Activated naive CD4-positive, alpha-beta T cell treated with anti-CD3 and anti-CD28 coated beads for 36 hours (primary cell): ENCODE measurements at places on chromosomes 11 and 22.

DNA sequence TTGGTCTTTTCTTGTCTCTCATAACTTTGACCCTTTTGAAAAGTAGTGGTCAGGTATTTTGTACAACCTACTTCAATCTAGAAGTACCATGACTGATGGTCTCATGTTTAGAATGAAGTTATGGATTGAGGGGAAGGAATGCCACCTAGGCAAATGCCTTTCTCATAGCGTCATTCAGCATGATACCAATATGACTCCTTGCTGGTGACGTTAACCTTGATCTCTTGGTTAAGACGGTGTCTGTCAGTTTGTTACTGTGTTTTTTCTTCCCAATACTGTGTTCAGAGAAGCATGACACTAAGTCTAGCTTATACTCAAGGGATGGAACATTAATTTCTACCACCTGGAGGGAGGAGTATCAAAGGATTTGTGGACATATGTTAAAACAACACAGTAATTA lies 130.9 kb downstream of the KIF18A start:
- DNase-seq = no peak

GRCh38 chr22:50293441-50294318 lies 13.8 kb downstream of the PLXNB2 start:
- no peak for DNase-seq

- DNase-seq = peak; percentile 52
Measured at GRCh38 chr11:118785362-118785761, 5.6 kb downstream of the DDX6 start.

DNA sequence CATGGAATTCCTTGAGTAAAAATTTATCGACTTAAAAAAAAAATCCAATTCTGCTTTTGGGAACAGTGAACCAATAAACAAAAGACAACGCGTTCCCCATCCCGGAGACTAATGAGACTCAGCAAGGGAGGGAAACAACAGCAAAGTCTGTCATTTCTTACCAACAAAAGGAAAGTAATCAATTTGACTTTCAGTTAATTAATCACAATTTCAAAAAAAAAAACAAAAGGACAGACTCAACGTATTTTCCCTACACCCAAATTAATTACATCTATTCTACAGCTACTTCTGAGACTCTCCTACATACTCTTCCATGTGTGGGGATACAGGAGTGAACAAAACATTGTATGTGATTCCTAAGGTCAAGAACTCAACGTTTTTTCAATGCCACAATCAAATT lies 1.9 kb downstream of the RDX start:
- no peak for DNase-seq

- DNase-seq = no peak
Measured at GRCh38 chr11:17402486-17402885, 14.0 kb upstream of the KCNJ11 start.

GRCh38 chr11:14793546-14793945 lies 98.5 kb downstream of the CYP2R1 start:
- DNase-seq = no peak

- no peak for DNase-seq
Measured at GRCh38 chr11:6354651-6355485, 34.6 kb upstream of the CAVIN3 start.

GRCh38 chr11:14249121-14249963 lies 109.6 kb downstream of the RRAS2 start:
- DNase-seq = peak; percentile 82

DNA sequence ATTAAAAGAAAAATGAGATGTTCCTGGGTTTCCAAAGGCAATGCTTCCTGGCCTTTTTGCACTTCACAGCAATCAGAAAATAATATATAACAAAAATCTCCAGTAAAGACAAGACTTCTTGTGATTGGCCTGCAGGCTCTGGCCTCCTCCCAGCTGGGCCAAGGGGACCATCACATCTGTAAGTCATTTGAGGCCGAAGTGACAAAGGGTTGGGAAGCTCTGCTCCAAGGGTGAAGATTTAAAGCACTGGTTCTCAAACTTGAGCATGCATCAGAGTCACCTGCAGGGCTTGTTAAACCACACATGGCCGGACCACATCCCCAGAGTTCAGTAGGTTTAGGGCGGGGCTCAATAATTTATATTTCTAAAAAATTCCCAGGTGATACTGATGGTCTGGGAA lies 32.1 kb downstream of the ARFGAP2 start:
- no peak for DNase-seq

GRCh38 chr11:120102050-120102863 lies 35.7 kb downstream of the TRIM29 start:
- no peak for DNase-seq

DNA sequence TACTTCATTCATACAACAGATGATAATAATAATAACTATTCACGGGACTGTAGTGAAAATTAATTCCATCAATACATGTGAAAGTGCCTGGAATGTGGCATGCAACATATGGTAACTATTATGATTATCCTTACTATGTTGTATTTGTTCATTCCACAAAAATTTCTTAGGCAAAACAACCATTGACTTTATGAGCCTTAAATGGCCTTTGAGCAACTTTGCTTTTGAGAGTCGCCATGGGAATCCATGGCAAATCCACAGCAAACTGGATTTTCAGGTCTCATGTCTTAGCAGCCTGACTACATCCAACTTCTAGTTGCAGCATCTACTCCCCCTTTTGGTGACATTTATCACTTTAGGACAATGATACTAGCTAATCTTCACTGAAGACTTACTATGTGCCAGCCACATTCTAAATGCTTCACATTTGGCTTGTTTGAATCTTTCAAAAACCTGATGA lies 56.8 kb downstream of the SLC1A2 start:
- no peak for DNase-seq

- no peak for DNase-seq
Measured at GRCh38 chr22:46951973-46952372, 189.5 kb downstream of the TBC1D22A start.

DNA sequence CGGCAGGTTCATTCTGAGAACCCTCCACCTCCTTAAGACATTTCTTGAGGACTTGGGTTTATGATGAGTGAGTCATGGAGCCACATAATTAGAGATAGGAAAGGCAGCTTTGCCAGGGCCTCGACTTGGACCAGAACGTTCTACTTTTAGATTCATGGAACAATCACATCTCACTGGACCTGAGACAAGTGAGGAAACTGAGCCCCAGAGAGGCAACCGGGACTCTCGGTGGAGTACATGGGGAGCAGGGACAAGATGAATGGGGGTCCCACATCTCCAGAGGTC lies 59.5 kb downstream of the LINC01488 start:
- no peak for DNase-seq

GRCh38 chr11:19433367-19433766 lies 192.6 kb upstream of the E2F8 start:
- no peak for DNase-seq

- peak; percentile 65 for DNase-seq
Measured at GRCh38 chr11:1628506-1629325, 859 bp upstream of the KRTAP5-5 start.

- no peak for DNase-seq
Measured at GRCh38 chr11:89447845-89448244, 43.3 kb downstream of the NOX4 start.

GRCh38 chr11:65069217-65069616 lies 10.9 kb upstream of the NAALADL1 start:
- DNase-seq = no peak

GRCh38 chr22:20186183-20186870 lies 35.5 kb upstream of the CCDC188 start:
- no peak for DNase-seq

GRCh38 chr11:16956538-16957153 lies 57.6 kb downstream of the PLEKHA7 start:
- no peak for DNase-seq

GRCh38 chr11:78424334-78425270 lies 7.0 kb upstream of the GAB2 start:
- DNase-seq = no peak

GRCh38 chr22:41315586-41315985 lies 14.3 kb downstream of the ZC3H7B start:
- DNase-seq = no peak

GRCh38 chr22:44838316-44839016 lies 86.1 kb downstream of the ARHGAP8 start:
- no peak for DNase-seq

- DNase-seq = no peak
Measured at GRCh38 chr22:23233084-23233531, 52.8 kb downstream of the BCR start.

DNA sequence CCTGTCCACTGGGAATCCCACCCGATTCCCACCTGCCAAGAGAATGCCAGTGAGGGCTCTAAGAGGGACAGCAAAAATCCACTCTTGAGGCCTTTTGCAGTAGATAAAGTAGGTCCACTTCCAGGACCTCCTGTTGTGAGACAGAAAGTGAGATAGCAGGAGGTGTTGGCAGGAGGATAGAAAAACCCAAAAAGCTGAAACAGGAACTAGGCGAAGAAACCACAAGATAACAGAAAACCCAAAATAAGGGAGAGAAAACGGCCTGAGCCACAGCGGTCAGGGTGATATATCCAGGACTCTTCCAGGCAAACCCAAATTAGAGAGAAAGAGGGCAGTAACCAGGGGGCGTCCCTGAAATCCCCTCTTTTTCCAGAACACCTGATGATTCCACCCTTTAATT lies 79.7 kb upstream of the LINC01488 start:
- DNase-seq = no peak

GRCh38 chr11:77086521-77087472 lies 15.8 kb upstream of the OMP start:
- DNase-seq = no peak

GRCh38 chr22:23779731-23780130 lies 7.0 kb upstream of the SMARCB1 start:
- DNase-seq = no peak

DNA sequence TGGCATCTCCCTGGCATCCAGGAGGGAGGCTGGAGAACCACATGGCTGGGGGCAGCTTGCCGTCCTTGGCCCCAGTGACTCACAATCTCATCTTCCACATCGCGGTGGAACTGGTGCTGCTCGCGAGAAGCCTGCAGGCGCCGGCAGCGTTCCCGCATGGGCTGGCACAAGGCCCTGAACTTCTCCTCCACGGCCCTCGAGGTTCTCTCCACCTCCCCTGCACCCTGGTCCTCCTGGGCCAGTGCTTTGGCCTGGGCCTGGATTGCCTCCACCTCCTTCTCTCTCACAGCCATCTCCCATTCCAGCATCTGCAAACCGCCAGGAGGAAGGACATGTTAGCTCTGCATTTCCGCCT lies 16.3 kb upstream of the RBM4B start:
- no peak for DNase-seq

- DNase-seq = no peak
Measured at GRCh38 chr11:103709371-103709770, 327.1 kb upstream of the DDI1 start.

DNA sequence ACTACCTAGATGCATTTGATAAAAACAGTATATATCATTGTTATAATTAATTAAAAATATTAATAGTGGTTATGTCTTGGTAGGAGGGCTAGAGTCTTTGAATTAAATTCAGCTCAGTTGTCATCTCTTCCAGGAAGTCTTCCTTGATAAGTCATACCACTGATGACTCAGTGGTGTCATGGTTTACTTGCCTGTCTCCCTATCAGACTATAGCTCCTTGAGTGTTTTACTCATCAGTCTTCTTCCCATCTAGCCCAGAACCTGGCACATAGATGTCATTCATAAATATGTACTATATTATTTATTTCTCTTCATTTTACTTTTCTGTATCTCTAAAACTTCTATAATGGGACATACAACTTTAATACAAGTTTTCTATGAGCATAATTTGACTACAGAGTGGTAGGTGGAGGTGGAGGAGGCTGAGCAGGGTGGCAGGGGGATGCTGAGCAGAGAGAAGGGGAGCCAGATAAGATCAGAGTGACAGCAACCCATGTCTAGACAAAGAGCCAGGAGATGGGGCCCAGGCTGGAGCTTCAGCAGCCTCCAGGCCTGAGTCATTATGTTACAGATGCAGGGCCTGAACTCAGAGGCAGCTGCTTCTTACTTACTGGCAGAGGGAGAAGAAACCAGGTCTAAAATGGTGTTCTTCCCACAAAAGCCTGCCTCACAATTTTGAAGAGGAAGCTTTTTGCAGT lies 82.3 kb upstream of the PHOX2A start:
- DNase-seq = peak; percentile 47

DNA sequence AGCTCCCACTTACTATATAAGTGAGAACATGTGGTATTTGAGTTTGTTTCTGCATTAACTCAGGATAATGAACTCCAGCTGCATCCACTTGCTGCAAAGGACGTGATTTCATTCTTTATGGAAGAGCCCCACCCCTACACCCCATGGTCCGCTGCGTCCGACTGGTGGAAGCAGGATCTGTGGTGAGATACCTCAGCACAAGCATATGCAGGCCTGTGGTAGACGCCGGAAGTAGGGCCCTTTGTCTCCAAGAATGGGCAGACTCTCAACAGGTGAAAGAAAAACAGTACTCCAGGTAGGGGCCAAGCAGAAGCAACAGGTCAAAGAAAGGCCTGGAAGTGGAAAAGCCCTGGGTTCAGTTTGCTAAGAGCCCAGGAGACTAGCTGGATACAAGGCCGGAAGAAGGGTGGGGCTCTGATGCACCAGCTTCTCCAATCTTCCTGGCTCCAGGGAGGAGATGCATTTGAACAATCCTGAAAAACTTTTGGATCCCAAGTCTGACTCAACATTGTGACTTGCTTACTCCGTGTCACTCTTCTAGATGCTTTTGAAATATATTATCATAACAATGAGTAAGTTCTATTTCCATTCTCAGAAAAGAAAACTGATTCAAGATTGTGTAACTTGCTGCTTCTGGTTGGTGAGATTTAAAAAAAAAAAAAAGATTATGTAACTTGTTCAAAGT lies 30.4 kb downstream of the NEAT1 start:
- DNase-seq = no peak

DNA sequence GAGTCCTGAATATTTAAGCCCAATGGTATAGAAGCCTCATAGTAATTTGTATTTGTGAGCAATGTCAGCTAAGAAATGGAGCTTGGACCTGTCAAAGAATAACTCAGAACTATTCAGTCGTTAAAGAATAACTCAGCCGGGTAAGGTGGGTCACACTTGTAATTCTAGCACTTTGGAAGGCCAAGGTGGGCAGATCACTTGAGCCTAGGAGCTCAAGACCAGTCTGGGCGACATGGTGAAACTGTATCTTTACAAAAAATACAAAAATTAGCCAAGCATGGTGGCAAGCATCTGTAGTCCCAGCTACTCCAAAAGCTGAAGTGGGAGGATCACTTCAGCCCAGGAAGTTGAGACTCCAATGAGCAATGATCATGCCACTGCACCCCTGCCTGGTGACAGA lies 1526.5 kb downstream of the LRRC4C start:
- no peak for DNase-seq

DNA sequence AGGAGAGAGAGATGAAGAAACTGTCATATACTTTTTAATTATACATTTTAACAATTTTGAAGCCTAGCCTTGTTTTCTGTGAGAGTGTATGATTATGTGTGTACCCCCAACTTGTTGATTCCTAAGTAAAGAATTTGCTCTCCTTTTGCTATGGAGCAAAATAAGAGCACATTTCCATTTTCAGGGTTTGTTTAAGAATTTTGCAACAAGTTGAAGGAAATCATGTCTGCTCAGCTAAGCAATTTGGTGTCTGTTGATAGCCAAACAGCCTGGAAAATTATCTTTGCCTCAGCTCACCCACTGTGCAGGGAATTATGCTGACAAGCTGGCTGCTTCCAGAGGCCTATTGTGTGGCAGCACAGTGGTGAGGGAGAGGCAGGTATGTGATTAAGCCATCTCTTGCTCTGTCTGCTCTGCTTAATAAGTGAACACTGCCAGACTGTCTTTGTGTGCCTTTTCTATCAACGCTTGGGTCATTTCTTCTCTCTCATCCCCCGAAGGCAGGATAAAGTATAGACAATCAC lies 135.1 kb upstream of the TTC12 start:
- DNase-seq = no peak
